Activated CD4-positive, alpha-beta memory T cell treated with anti-CD3 and anti-CD28 coated beads, Interleukin-2, amount 10 ng/mL, durations not matched to agents 7 days and 5 days (primary cell): ENCODE measurements at places on chromosomes 5 and 9. TPM values are rescaled to one million over a fixed set of nuclear protein-coding genes. Genes with fewer than 3 reads are reported as not detected.
A peak's percentile ranks its signal among the peaks of the same experiment; 100 is the strongest.

PCSK5 gene
- 1.2 TPM for total RNA-seq

DNA sequence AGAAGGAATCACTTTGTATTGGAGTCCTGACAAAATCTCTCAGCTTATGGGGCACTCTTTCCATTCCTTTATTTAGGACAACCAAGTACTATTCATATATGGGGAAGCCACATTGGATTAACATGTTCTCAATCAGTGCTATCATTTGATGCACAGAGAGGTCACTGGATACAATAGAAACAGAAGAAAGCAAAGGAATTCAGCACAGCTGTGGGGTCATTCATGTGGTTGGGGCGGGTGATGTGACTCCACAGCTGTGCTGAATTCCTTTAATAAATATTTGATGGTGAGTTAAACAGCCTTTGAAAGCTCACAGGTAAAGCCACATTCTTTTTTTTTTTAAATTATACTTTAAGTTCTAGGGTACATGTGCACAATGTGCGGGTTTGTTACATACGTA is 854 bp upstream of the TEX48 start:
- H3K27ac ChIP-seq = no peak overlapping the region
- H3K4me1 ChIP-seq = peaks cover 61% of the 10 kb centered on the region
- H3K4me3 ChIP-seq = no peak overlapping the region
- peaks cover 32% of the 10 kb centered on the region for H3K36me3 ChIP-seq
- peaks cover 13% of the 10 kb centered on the region for H3K27me3 ChIP-seq

GRCh38 chr5:176541338-176542134 is 4.3 kb upstream of the RNF44 start:
- H3K4me3 ChIP-seq = peak overlapping the region; percentile 95
- peak; percentile 79 for DNase-seq
- H3K36me3 ChIP-seq = peaks cover 8% of the 10 kb centered on the region
- peaks cover 67% of the 10 kb centered on the region for H3K4me1 ChIP-seq
- H3K27ac ChIP-seq = peak overlapping the region; percentile 99

DNA sequence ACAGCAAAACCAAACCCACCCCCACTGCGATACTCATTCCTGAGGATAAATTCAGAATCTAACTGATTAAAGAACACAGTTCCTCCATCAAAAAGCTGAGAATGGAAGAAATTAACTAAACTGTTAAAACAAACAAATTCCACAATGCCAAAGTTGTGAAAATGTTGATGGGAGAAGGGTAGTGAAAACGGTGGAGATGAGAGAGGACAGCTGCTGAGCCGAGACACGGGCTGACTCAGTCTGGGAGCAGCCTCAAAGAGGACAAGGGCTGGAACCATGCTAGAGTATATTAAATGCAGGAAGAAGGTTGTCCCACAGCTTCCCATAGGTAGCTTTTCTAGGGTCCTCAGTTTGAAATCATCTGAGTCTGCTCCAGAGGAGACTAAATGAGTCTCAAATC is 14.3 kb downstream of the ADAMTS12 start:
- DNase-seq = no peak
- H3K36me3 ChIP-seq = no peaks in the 10 kb centered on the region
- no peak overlapping the region for H3K27ac ChIP-seq
- no peak overlapping the region for H3K4me3 ChIP-seq
- no peaks in the 10 kb centered on the region for H3K4me1 ChIP-seq

GGTA1 gene
- total RNA-seq = not detected

DNA sequence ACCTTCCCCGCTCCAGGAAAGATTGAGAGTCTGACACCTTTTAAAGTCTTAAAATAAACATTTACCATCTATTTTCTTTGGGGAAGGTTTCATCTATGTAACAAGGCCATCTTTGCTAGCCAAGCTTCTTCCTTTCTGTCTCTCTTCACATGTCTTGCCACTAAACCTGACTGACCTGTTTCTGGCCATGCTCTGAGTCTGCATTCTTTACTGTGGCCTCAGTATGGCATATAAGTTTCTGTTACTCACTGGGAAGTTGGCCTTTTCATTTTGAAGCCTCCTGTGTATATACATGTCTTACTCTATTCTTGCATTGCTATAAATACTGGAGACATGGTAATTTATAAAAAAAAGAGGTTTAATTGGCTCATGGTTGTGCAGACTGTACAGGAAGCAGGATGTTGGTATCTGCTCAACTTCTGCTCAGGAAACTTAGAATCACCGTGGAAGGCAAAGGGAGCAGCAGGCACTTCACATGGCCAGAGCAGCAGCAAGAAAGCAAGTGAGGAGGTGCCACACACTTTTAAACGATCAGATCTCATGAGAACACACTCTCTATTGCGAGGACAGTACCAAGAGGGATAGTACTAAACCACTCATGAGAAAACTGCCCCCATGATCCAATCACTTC is 48.1 kb downstream of the KCNV2 start:
- H3K36me3 ChIP-seq = peaks cover 37% of the 10 kb centered on the region
- H3K4me3 ChIP-seq = no peak overlapping the region
- H3K4me1 ChIP-seq = peaks cover 35% of the 10 kb centered on the region
- H3K27ac ChIP-seq = peak overlapping the region; percentile 69
- no peaks in the 10 kb centered on the region for H3K27me3 ChIP-seq

- H3K4me1 ChIP-seq = peaks cover 5% of the 10 kb centered on the region
- H3K36me3 ChIP-seq = peaks cover 2% of the 10 kb centered on the region
- H3K27me3 ChIP-seq = peaks cover 37% of the 10 kb centered on the region
- DNase-seq = no peak
Observed at GRCh38 chr5:126414874-126415502, 8.2 kb upstream of the GRAMD2B start.

- DNase-seq = peak; percentile 52
- peak overlapping the region; percentile 82 for H3K27ac ChIP-seq
- H3K4me1 ChIP-seq = peaks cover 61% of the 10 kb centered on the region
- no peaks in the 10 kb centered on the region for H3K27me3 ChIP-seq
- H3K4me3 ChIP-seq = peak overlapping the region; percentile 29
Observed at GRCh38 chr5:56328753-56329560, 95.8 kb upstream of the ANKRD55 start.

GRCh38 chr5:143480001-143480400 is 76.5 kb upstream of the NR3C1 start:
- H3K27ac ChIP-seq = no peak overlapping the region
- H3K4me1 ChIP-seq = no peaks in the 10 kb centered on the region
- no peak for DNase-seq
- no peaks in the 10 kb centered on the region for H3K27me3 ChIP-seq
- H3K36me3 ChIP-seq = no peaks in the 10 kb centered on the region

DNA sequence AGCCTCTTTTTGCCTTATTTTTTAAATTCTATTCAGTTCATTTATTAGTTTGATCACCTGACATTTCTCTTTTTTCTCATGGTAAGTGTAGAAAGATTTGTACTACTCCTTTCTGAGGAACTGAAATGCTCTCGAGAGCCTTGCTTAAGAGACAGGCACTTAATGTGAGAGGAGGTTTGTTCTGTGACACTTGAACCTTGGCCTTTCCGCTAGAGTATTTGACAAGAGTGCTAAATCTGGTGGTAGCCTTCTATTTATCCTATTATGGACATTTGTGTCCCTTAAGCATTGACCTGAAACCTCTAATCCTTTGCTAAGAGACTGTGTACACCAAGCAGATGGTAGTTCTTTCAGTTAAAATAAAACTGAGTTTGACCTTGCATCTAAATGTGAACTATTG is 805.0 kb upstream of the PTPRD start:
- H3K27me3 ChIP-seq = no peaks in the 10 kb centered on the region
- no peaks in the 10 kb centered on the region for H3K4me1 ChIP-seq
- no peak for DNase-seq

DNA sequence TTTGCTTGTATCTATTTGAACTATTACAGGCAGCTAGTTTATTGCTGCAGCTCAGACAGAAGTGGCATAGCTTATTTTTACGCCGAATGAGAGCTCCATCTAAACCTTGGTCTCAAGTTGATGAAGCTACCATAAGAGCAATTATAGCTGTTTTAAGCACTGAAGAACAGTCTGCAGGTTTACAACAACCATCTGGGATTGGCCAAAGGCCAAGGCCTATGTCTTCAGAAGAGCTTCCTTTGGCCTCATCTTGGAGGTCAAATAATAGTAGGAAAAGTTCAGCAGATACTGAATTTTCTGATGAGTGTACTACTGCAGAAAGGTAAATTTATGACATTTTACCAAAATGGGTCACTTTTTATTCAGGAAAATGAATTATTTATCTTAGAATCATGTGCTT is 67.9 kb downstream of the YTHDC2 start:
- H3K36me3 ChIP-seq = peaks cover 20% of the 10 kb centered on the region
- H3K4me1 ChIP-seq = no peaks in the 10 kb centered on the region
- H3K27me3 ChIP-seq = no peaks in the 10 kb centered on the region

DNA sequence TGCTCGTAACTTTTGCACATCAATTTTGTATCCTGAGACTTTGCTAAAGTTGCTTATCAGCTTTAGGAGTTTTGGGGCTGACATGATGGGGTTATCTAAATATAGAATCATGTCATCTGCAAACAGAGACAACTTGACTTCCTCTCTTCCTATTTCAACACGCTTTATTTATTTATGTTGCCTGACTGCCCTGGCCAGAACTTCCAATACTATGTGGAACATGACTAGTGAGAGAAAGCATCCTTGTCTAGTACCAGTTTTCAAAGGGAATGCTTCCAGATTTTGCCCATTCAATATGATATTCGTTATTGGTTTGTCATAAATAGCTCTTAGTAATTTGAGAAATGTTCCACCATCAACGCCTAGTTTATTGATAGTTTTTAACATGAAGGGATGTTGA is 65.4 kb upstream of the CDH12 start:
- H3K36me3 ChIP-seq = no peaks in the 10 kb centered on the region
- DNase-seq = no peak
- H3K4me1 ChIP-seq = no peaks in the 10 kb centered on the region
- H3K27me3 ChIP-seq = no peaks in the 10 kb centered on the region
- no peak overlapping the region for H3K27ac ChIP-seq
- no peak overlapping the region for H3K4me3 ChIP-seq

- H3K4me1 ChIP-seq = peaks cover 69% of the 10 kb centered on the region
- H3K27me3 ChIP-seq = no peaks in the 10 kb centered on the region
- DNase-seq = no peak
- peak overlapping the region; percentile 83 for H3K27ac ChIP-seq
Observed at GRCh38 chr5:36152324-36153297, 700 bp downstream of the SKP2 start.

GRCh38 chr5:169013846-169014245 is 287.1 kb downstream of the SLIT3 start:
- H3K4me3 ChIP-seq = no peak overlapping the region
- H3K27ac ChIP-seq = no peak overlapping the region
- no peaks in the 10 kb centered on the region for H3K4me1 ChIP-seq
- DNase-seq = no peak

GRCh38 chr5:93941897-93942296 is 200.5 kb upstream of the POU5F2 start:
- H3K36me3 ChIP-seq = no peaks in the 10 kb centered on the region
- H3K27me3 ChIP-seq = no peaks in the 10 kb centered on the region
- H3K4me1 ChIP-seq = peaks cover 3% of the 10 kb centered on the region
- H3K4me3 ChIP-seq = no peak overlapping the region

DNA sequence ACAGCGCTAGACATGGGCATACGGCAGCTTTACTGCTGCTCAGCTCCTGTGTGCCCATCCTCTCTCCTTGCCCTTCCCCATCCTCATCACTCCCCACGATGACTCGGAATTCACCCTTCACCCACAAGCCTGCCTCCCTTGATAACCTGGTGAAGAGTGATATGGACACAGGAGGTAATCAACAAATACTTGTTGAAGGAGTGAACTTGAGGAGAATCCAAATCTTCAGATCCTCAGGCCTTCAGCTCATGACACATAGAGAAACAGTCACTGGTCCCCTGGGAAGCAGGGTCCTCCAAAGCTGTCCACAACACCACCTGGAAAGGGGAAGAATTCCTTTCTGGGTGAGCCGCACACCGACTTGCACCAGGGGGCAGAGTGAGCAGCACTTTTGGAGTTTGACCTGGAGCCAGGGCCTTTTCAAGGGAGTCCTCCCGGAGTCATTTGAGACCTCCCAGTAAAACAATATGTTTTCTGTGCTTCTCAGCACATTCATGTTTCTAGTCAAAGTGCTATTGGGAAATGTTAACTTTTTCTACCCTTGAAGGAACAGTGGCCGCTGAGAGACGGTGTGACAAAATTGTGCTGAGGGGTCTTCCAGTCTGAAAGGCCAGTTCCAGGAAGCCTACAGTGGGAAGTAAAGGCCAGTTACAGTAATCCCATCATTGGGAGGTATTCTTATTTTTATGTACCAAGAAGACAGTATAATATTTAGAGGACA is 332.3 kb downstream of the CWC27 start:
- peaks cover 20% of the 10 kb centered on the region for H3K27me3 ChIP-seq
- H3K4me3 ChIP-seq = no peak overlapping the region
- no peak for DNase-seq
- H3K36me3 ChIP-seq = no peaks in the 10 kb centered on the region
- H3K4me1 ChIP-seq = peaks cover 30% of the 10 kb centered on the region

KIF20A gene
- 50.7 TPM for total RNA-seq

AK8 gene
- not detected for total RNA-seq

GRCh38 chr9:32866273-32866672 is 82.9 kb downstream of the TMEM215 start:
- peaks cover 4% of the 10 kb centered on the region for H3K27me3 ChIP-seq
- DNase-seq = no peak
- no peaks in the 10 kb centered on the region for H3K36me3 ChIP-seq
- no peak overlapping the region for H3K4me3 ChIP-seq
- H3K4me1 ChIP-seq = no peaks in the 10 kb centered on the region
- H3K27ac ChIP-seq = no peak overlapping the region
